ENCODE measurements at places on chromosomes 12 and 14.

DNA sequence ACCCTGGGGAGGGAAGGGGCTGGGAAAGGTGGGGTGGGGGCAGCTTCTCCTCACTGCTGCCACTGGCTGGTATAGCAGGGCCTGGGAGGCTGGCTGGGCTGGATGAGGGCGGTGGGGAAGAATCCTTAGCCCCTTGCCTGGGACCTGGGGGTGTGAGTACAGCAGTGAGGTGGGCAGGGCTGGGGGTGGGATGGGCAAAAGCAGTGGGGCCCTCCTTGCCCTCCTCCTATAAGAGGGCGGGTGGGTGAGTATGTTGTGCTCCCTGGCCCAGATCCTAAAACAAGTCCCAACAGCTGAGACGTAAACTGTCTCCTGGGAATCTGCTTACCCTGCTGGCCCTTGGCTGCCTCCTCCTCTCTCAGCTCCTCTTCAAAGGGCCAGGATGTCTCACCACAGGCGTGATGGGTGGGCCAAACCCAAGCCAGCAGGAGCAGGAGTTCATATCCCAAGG, 2.2 kb downstream of the NCKAP5L start:
- peaks cover 72% of the 10 kb centered on the region for H3K4me1 ChIP-seq
- peaks cover 8% of the 10 kb centered on the region for H3K36me3 ChIP-seq
- H3K27me3 ChIP-seq, result no peaks in the 10 kb centered on the region

DNA sequence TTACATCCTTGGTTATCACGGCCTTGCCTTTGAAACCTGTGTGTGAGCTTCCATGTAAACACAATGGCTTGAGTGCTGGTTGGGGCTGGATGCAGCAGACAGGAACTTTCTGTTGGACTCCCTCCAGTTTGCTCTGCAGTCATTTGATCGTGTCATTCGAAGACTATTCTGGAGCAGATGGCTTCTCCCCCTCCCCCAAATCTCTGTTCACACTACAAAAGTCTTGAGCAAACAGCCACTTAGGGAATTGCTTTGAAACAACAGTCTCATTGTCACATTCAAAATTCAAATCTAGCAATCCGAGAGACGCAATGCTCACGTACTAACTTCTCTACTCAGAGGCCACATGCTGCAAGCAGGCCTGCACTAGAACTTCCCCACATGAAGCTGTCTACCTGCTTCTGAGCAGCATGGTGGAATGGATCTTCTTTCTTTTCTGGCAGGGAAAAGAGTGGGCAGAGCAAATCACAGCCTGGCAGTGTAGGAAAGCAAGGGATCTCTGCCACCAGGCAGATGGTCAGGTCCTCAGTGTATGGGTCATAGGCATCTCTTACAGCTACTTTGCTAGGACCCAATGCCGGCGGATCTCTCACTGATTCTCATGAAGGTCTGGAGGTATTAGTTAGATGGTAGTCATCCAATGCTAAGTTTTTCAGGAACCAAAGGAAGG, 214.2 kb downstream of the PPM1H start:
- no peak overlapping the region for H3K27ac ChIP-seq
- H3K4me1 ChIP-seq, result peaks cover 13% of the 10 kb centered on the region
- DNase-seq, result no peak
- no peaks in the 10 kb centered on the region for H3K27me3 ChIP-seq

DNA sequence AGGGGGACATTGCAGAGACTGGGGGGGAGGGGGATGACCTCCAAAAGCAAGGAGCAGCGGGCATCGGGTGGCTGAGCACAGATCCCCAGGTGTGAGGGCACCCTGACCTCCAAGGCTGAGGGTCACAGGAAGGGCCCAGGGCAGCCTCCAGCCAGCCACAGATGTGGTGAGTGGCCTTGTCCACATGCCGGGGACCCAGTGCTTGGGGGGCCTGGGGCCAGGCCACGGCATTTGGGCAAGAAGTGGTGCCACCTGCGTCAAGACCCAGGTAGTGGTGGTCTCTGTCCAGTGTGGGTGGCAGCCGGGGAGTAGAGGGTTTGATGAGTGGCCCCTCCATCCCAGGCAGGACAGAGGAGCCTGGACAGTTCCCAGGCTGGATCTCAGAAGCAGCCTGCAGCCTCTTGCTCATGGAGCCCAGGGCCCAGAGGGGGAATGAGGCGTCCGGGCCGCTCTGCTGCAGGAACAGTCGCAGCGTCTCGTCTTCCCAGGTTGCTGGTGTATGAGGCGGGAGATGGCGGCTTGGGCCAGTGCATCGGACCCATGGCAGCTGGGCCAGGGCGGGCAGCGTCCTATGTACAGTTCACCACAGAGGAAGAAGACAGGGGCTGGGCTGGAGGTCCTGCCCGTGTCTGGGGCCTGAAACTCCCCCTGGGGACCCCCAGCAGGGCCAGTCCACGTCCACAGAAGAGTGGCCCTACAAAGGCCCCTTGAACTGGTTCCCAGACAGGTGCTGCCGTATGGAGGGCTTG, 33.5 kb downstream of the CCNK start:
- no peaks in the 10 kb centered on the region for H3K4me1 ChIP-seq
- H3K4me3 ChIP-seq, result no peak overlapping the region
- H3K27me3 ChIP-seq, result no peaks in the 10 kb centered on the region

DNA sequence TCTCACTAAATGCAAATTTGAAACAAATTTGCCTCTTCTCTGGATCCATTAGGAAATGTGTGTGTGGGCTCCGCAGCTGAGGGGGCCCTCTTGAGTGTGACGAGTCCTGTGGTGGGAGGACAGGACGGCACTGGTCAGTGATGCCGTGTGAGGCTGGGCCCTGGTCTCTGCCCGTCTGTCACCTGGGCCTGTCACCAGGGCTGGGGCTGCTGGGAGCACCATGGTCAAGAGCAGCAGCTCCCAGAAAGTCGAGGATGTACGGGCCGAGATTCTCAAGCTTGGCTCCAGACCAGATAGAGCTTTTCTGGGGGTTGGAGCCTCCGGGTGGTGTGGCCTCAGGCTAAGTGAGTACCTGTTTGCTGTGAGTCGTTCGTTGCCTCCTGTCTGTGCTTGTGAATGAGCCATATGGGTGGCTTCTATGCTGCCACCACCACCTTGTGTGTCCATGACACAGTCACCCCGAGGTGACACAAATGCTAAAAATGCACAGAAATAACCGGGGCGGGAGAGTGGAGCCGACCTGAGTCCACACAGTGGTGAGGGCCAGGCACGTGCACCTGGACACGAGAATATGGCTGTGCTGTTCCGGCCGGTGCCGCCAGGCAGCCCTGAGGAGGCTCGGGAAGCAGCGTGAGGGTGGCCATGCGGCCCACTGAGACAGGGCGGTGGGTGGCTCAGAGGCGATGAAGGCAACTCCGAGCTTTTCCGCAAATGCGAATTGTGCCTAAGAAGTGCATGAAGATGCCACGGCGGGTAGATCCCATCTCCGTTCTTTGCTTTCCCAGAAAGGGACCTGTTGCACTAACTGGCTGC, 8.7 kb downstream of the PGAM5 start:
- no peaks in the 10 kb centered on the region for H3K4me1 ChIP-seq
- no peak overlapping the region for H3K27ac ChIP-seq
- peak; percentile 72 for DNase-seq
- H3K36me3 ChIP-seq, result peaks cover 95% of the 10 kb centered on the region

- H3K27ac ChIP-seq, result no peak overlapping the region
- no peaks in the 10 kb centered on the region for H3K4me1 ChIP-seq
- H3K36me3 ChIP-seq, result no peaks in the 10 kb centered on the region
- no peaks in the 10 kb centered on the region for H3K27me3 ChIP-seq
These were observed 107.4 kb downstream of the GRIP1 start for GRCh38 chr12:66571361-66571915.

DNA sequence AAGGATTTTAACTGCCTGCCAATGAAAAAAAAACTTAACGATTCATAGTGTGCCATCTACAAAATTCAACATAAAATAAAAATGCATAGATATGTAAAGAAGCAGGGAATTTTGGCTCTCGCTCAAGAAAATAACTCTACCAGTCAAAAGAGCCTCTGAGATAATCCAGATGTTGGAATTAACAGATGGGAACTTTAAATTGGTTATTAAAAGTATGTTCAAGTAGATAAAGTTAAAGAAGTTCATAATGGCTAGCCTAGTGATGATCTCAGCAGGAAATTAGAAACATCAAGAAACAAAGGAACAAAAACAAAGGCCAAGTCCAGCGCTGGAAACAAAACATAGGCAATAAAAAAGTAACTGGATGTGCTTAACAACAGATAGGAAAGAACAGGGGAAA, 23.1 kb downstream of the PIK3C2G start:
- H3K4me3 ChIP-seq, result no peak overlapping the region
- H3K27me3 ChIP-seq, result no peaks in the 10 kb centered on the region
- no peaks in the 10 kb centered on the region for H3K36me3 ChIP-seq
- H3K27ac ChIP-seq, result no peak overlapping the region
- H3K4me1 ChIP-seq, result no peaks in the 10 kb centered on the region

DNA sequence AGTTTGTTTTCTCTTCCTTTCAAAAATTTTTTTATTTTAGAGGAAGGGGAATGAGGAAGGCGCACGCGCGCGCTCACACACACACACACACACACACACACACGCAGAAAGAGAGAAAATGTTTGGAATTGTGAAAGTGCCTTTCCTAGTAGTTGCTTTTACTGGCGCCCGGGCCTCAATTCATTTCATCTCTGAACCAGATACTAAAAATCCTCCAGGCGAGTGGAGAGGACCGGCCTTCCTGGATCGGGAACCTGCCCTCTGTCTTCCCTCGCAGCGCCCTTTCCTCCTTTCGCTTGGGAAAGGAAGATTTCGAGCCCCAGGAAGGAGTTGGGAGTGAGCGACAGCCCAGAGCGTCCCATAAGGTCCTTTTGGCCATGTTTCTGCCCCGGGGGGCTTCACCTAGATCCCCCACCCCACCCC, 7.8 kb upstream of the TBX3 start:
- no peaks in the 10 kb centered on the region for H3K4me1 ChIP-seq
- peak overlapping the region; percentile 28 for H3K27ac ChIP-seq
- DNase-seq, result no peak

DNA sequence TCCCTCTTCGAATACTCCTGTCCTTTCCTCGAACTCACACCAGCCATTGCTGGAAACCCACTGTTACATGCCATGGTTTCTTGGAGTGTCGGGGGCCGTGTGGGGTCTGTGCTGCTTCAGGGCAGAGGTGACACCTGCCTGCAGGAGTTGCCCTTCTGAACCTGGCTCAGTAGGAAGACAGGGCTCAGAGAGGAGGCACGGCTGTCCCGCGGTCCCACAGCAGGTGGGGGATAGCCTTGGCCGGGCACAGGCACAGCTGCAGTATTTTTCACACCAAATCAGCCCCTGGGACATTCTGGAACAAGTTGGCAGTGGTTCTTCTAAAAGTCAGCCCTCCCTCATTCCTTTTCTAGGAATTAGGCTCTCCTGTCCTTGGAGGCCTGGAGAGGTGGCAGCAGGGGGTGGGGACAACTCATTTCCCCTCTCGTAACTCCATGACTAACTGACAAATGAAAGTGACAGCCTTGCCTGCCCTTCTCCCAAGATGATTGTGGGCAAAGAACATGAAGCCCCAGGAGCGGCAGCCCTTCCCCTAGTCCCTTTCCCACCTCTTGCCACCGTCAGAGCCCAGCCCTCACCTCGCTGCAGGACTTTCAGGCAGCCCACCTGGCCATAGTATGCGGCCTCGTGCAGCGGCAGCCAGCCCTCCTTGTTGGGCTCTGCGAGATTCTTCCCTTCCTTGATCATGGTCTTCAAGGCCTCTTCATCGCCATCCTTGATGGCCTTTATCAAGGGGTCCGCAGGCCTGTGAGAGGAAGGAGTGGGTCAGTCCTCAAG, 22.4 kb downstream of the ASB2 start:
- H3K4me1 ChIP-seq, result peaks cover 38% of the 10 kb centered on the region
- DNase-seq, result no peak
- H3K27ac ChIP-seq, result no peak overlapping the region
- H3K4me3 ChIP-seq, result no peak overlapping the region
- H3K36me3 ChIP-seq, result no peaks in the 10 kb centered on the region

GRCh38 chr14:71138448-71139293, 231.4 kb downstream of the PCNX1 start:
- H3K27me3 ChIP-seq, result no peaks in the 10 kb centered on the region
- no peak overlapping the region for H3K4me3 ChIP-seq
- DNase-seq, result peak; percentile 83
- no peak overlapping the region for H3K27ac ChIP-seq
- no peaks in the 10 kb centered on the region for H3K36me3 ChIP-seq
- H3K4me1 ChIP-seq, result no peaks in the 10 kb centered on the region

- H3K27ac ChIP-seq, result no peak overlapping the region
- no peak overlapping the region for H3K4me3 ChIP-seq
- no peaks in the 10 kb centered on the region for H3K36me3 ChIP-seq
- H3K4me1 ChIP-seq, result no peaks in the 10 kb centered on the region
- DNase-seq, result no peak
- no peaks in the 10 kb centered on the region for H3K27me3 ChIP-seq
These were observed 51.4 kb upstream of the SLC6A15 start for GRCh38 chr12:84964048-84964447.

GRCh38 chr12:86052921-86053320, 178.8 kb downstream of the NTS start:
- H3K36me3 ChIP-seq, result no peaks in the 10 kb centered on the region
- DNase-seq, result no peak
- H3K4me1 ChIP-seq, result no peaks in the 10 kb centered on the region
- H3K27me3 ChIP-seq, result no peaks in the 10 kb centered on the region
- H3K4me3 ChIP-seq, result no peak overlapping the region
- no peak overlapping the region for H3K27ac ChIP-seq

DNA sequence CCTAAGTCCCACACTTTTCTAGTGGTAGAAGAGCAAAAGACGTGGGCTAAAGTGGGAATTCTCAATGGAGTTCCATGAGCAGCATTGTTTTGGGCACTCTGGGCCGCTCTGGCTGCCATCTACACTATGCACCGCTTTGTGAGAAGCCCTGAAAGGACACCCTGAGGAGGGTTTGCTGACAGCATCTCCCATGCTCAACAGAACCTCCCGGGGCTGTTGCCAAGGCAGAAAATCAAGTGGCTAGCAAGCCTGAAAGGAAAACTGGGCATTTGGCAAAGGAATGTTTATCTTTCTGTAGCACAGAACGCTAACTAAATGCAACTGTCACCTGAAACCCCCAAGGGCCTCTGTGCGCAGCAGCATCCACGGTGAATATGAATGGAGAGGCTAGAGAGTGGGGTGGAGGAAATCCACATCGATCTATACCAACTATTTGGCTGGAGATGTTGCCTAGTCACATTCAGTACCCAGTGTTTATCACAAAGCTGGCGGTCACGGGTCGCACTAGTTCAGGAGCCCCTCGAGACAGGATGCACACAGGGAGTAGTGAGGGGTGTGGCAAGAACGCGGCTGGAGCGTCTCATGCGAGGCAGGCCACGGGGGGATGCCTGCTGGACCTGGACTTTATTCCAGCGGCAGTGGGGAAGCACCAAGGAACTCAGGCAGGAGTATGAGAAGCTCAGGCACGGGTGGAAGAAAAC, 14.2 kb downstream of the APPL2 start:
- no peak overlapping the region for H3K4me3 ChIP-seq
- H3K27me3 ChIP-seq, result no peaks in the 10 kb centered on the region
- peaks cover 28% of the 10 kb centered on the region for H3K36me3 ChIP-seq
- H3K27ac ChIP-seq, result peak overlapping the region; percentile 57

DNA sequence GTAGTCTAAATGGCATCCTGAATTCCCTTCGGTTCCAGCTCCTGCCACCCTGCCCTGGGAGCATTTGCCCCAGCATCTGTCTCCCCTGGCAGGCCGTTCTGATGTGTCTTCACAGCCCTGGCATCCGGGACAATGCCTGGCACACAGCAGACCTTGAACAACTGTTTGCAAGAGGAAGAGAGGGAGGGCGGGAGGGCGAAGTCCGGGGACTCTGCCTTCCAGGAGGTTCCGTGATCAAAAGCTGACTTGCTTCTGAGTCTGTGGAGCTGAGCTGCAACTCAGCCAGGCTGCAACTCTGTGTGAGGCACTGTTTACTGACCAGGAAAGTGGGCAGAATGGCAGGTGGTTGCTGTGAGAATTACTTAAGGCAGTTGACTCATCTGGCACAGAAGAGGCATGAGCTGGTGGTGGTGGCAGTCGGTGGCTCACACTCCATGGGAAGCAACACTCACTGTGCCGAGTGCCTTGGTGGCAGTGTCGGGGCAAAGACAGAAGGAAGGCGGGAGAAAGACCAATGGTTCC, 61.1 kb upstream of the DLK1 start:
- peaks cover 26% of the 10 kb centered on the region for H3K4me1 ChIP-seq
- no peaks in the 10 kb centered on the region for H3K36me3 ChIP-seq
- no peak for DNase-seq
- no peak overlapping the region for H3K27ac ChIP-seq
- no peak overlapping the region for H3K4me3 ChIP-seq
